Fibroblast of mammary gland (primary cell): ENCODE measurements at places on chromosomes 13 and 19.

- DNase-seq: no peak
Measured at GRCh38 chr13:103607995-103608394, 541.8 kb upstream of the SLC10A2 start.

DNA sequence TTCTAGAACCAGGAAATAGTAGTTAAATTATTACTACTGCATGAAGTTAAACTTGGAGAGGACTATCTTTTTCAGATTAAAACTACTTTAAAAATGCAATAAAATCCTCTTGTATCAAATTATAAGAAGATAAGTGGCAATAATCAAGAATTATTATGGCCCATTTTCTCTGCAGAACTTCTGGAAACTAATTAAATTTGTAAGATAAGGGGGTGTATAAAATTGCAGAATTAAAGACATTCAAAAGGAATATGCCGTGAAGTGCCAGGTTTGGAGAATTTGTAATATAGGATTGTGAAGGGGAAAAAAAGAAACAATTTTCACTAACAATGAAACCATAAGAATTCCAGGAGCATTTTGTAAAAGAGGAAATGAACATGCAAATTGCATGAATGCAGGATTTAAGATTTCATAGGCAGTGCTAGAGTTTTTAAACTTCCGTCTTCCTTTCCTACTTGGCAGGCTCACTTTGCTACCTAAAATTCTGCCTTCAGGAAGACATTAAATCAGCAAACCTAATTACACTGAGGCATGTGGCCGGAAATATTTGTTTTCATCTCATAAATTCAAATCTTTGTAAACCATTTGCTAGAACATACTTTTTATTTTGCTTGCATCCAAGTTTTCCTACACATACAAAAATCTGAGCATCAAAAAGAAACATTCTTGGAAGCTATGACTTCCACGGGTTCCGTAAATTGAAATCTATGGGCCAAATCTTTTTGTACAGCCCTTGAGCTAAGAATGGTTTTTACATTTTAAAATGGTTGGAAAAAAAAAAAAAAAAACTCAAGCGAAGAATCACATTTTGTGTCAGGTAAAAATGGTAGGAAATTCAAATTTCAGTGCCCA is 166.9 kb downstream of the DCLK1 start:
- no peak for DNase-seq

- no peak for DNase-seq
Measured at GRCh38 chr19:391207-391557, 17.8 kb downstream of the C2CD4C start.

DNA sequence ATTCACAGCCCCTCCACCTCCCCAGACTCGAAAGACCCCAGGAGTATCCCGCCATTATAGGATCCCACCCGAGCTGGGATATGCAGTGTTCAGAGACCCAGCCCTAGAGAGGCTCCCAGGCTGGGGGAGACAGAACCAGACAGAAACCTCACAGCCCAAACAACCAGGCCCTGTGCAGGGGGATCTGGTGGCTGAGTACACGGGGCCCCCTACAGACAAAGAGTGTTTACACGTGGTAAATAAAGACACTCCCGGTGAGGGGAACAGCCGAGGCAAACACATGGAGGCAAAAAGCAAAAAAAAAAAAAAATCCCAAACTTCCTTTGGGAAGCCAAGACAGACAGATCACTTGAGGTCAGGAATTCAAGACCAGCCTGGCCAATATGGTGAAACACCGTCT is 25.1 kb downstream of the TINCR start:
- DNase-seq: no peak

DNA sequence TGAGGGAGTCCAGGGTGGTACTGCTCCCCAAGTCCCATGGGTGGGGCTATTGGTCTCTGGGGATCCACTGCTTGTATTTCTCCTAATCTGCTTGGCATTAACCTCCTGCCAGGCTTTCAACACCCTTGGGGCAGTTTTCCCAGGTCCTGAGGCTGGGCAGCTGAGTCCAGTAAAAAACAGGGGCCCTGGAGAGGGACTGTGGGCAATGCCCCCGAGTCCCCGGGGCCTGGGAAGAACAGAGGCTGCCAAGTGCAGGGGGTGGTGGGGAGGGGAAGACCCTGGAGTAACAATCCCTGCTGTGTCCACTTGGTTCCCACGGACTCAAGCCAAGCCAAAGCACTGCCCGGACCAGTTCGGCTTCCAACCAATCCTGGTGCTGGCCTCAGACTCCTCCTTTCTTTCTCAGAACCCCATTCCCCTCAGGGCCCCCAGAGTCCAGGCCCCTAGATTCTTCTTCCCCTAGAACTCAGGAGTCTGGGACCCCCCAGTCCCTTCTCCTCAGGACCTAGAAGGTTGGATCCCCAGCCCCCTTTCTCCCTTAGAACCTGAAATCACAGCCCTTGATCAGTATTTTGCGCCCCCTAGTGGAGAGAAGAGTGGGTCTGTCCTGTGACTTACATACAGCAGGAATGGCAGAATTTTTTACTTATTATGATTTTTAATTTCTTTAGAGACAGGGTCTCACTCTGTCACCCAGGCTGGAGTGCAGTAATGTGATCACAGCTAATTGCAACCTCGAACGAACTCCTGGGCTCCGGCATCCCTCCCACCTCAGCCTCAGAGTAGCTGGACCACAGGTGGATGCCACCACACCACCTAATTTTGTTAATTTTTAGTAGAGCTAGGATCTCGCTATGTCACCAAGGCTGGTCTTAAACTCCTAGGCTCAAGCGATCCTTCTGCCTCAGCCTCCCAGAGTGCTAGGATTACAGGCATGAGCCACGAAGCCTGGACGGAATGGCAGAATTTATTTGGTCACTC is 3.7 kb upstream of the CLPTM1 start:
- peak; percentile 84 for DNase-seq

GRCh38 chr19:54469496-54469934 is 3.6 kb downstream of the CDC42EP5 start:
- no peak for DNase-seq

DNA sequence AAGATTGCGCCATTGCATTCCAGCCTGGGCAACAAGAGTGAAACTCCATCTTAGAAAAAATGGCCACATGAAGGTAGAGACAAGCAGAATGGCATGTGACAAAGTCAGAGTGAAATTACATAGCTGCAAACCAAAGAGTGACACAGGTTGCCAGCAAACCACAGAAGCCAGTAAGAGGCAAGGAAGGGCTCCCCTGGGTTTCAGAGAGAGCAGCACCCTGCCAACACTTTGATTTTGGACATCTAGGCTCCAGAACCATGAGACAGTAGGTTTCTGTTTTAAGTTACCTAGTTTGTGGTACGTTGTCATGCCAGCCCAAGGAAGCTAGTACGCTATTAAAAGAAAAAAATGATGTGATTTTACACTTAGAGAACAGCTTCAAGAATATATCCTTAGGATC is 1.9 kb downstream of the NLRP4 start:
- no peak for DNase-seq

GRCh38 chr13:71625694-71626093 is 241.3 kb downstream of the DACH1 start:
- no peak for DNase-seq

DNA sequence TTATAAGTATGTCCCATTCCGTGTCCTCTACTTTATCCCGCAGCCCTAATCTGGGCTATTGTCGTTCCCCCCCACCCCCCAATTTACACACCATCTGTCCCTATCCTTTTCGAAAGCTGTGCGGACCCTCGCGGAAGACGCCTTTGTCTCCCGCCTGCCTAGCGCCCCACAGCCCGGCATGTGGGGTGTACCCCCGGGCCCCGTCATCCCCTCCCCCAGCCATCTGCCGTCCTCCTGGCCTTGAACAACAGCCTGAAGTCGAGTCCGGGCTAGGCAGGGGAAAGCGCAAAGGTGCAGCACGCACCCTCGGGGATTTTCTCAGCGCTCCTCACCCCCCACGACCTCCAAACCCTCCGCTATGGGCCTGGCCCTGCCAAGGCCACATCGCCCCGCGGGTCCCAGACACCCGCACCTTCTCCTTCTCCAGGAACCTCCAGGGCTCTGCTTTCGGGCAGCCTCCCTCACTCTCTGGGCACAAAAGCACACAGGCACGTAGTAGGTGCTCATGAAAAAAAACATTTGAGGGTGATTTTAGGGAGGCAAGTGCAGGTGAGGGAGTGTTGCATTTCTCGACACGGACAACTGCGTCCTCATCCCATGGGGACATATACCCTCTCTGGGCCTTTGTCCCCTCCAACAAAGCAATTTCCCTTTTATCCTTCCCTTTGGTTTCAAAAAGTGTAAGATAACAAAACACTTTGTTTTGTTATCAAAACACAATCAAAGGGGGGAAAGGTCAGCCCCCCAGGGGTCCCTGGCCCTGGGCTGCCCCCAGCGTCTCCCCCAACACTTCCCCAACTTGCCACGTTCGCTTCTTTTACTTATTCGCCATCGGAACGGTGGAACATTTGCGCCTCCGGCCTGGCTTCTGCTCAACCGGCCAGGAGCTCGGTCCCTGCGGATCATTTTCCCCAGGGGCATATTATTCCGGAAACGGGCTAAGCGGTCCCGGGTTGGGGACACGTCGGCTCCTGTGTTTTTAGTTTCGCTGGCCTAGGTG is 16.4 kb downstream of the CCDC124 start:
- no peak for DNase-seq

GRCh38 chr19:7247155-7247554 is 47.1 kb downstream of the INSR start:
- no peak for DNase-seq

DNA sequence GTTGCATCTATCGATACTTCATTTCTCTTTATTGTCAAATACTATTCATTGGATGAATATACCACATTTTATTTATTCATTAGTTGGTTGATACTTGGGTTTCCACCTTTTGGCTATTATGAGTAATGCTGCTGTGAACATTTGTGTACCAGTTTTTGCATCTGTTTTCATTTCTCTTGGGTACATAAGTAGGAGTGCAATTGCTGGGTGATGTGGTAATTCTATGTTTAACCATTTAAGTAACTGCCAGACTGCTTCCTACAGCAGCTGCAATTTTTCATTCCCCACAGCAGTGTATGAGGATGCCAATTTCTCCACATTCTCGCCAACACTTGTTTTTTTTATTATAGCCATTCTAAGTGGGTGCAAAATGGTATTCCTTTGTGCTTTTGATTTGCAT is 2.6 kb downstream of the KCNJ14 start:
- DNase-seq: peak; percentile 70

DNA sequence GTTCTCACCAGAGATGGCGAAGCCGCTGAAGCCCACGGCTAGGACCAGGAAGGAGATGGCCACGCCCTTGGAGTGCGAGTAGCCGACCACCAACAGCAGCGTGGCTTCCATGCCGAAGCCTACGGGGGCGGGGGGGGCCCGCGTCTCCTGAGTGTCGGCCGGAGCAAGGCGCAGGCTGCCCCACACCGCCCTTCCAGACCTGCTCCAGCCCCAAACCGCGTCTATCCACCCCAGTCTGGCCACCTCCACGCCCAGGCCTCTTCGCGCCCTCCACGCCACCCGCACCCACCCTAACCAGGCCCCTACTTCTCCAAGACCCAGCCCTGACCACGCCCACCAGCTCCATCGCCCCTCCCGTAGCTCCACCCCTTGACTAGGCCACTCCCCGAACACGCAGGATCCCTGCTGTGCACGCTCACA is 6.2 kb downstream of the GFY start:
- no peak for DNase-seq

DNA sequence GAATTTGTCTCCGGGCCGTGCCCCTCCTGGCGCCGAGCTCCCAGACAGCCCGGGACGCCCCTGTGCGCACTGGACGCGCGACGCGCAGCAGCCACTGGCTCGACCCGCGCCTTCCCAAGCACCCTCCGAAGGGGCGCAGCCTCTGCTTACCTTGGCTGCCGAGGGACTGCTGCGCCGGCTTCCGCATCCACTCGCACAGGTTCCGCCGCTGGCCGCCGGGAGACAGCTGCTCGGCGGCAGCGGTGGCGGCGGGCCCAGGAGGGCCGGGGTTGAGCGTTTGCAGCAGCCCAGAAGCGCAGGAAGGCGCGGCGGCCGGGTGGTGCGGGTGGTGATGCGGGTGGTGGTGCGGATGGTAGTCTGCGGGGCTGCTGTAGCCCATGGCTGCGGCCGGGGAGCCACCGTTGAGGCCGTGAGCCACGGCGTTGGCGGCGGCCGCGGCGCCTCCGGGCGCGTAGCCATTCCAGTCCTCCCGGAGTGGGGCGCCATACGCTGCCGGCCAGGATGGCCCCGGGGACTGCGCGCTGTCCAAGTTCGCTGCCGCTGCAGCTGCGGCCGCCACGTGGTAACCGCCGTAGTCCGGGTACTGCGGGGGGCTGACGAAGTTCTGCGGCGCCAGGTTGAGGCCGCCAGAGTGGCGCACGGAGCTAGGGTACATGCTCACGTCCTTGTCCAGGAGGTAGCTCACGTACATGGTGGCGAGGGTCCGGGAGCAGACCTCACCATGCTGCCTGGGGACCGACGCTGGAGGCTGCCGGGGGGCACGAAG is 616 bp downstream of the CDX2 start:
- no peak for DNase-seq

GRCh38 chr19:6887316-6887715 is at the start of gene ADGRE1:
TSS of gene ADGRE1 (plus strand) at chr19:6887579. CDS start at chr19:6887609, 30 bp downstream.
- DNase-seq: no peak

- DNase-seq: no peak
Measured at GRCh38 chr19:4322942-4323665, 15.5 kb downstream of the STAP2 start.

DNA sequence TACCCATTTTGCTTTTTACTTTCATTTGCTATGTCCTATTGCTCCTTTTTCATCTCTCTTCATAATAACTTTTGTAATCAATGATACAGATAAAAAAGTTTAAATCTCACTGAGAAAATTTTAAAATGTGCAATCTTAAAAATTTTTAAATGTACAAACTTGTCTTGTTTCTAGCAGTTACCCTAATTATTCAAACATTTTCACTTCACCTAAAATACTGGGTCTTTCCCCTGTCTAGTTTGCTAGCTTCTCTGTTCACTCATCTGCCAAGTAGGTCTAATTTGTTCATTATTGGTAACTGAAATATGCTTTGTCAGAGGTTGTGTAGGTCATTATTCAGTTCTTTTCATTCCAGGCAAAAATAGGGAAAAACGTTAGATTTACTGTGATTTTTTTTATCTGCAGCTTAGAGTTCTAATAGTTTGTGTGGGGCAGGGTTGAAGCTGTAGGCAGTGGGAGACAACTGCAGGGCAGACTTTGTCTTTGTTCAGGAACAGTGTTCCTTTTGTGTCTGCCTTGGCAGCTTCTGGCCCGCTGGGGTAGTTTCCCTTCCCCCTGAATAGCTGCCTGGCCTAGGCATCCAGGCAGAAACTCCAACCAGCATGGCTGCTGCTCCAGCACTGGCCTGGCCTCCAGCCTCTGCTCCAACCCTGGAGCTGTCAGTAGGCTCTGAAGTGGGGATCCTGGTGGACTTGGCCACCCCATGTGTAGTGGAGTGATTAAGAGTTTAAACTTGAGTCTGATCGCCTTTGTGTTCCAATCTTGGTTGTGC is 48.5 kb downstream of the WDFY2 start:
- DNase-seq: no peak
